ENCODE measurements at places on chromosomes 5 and 9.

- no peak for DNase-seq
Measured at GRCh38 chr9:76921165-76921564, 15.3 kb upstream of the PRUNE2 start.

DNA sequence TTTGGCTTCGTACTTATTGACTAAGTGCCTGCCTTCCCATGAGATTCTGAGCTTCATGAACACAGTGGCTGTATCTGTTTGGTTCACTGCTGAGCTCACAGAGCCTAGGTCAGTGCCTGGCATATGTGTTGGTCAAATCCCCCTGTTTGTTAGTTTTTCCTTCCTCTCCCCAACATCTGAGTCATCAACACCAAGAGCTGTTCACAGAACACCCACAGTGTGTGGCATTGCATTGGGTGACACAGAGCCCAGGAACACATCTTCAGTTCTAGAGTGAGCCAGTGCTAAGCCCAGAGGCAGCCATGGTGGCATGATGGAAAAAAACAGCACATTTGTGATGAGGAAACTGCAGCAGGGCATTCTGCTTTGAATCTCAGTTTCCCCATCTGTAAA, 294.6 kb downstream of the SEC61B start:
- DNase-seq: no peak

DNA sequence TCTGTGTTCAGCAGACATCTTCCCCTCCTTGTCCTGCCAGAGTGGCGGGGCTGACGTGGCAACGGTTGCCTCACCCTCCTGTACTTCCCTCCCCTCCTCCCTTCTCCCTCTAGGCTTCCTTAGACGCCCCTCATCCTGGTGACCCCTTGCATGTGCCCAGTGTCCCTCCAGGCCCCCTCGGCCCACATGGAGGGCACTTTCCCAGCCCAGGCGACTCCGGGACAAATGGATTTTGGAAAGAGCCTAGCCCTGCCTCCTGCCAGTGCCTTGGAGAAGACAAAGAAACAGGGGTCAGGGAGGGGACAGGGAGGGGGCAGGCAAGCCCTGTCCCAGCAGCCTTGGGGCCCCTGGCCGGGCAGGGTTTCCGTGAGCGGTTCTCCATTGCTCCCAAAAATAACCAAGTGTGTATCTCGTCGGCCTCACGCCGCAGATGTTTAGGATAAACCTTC, 38.3 kb upstream of the NEURL1B start:
- DNase-seq: no peak

DNA sequence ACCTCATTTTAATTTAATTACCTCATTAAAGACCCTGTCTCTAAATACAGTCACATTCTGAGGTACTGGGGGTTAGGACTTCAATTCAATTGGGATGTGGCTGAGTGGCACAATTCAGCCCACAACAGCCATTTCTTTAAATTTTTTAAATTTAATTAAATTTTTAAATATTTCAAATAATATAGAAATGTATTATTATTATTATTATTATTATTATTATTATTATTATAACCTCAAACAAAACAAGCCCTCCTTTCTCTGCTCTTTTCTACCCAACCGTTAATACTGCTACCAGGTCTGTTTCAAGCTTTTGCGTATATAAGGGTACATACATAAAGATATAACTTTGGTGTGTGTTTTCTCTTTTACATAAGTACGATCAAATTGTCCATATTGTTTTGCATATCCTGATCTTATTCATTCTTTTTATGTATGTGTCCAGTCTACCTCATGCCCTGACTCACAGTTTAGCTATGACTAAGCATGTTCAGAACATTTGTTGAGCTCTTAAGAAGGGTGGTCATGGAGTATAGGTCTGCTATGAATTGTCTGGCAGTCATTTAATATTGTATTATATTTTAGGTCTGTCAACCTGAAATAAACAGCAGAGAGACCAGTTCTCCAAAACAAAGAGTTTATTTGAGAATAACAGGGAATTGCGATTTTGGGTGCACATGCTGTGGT, 16.1 kb upstream of the RAB14 start:
- no peak for DNase-seq

DNA sequence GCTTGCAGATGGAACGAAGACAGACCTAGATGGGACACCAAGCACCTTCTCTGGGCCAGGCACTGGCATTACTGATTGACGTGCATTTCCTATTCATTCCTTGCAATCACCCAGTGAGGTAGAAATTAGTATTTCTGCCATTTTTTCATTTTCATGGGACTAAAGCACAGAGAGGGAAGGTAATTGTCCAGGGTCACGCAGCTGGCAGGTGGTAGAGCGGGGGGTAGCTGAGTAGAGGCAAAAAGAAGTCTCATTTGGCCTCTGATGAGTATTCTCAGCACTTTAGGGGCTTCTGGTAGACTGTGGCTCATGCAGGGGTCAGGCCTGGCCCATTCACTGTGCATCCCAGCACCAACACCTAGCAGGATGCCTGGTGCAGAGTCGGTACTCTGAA, 19.5 kb upstream of the DUSP1 start:
- no peak for DNase-seq

- DNase-seq: no peak
Measured at GRCh38 chr5:2257326-2258244, 374.9 kb upstream of the IRX4 start.

- DNase-seq: no peak
Measured at GRCh38 chr9:81244631-81245030, 444.7 kb downstream of the TLE1 start.

- DNase-seq: no peak
Measured at GRCh38 chr5:135243556-135244285, 155.3 kb downstream of the MACROH2A1 start.

DNA sequence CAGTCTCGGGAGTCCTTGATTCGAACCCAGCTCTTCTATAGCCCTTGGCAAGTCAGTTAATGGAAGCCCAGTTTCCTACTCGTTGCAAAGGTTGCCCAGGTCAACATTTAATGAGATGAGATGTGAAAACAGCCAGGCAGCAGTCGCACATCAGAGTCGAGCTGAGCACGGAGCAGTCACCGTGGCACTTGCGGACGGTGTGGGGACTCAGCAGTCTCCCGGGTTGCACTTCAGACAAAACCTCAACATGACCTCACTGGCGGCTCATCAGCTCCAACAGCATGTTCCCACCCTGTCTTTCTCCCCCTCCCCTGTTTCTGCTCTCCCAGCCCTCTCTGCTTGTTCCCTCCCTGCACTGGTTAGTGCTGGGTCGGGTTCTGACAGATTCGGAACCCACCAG, 35.8 kb downstream of the UBE2QL1 start:
- no peak for DNase-seq

DNA sequence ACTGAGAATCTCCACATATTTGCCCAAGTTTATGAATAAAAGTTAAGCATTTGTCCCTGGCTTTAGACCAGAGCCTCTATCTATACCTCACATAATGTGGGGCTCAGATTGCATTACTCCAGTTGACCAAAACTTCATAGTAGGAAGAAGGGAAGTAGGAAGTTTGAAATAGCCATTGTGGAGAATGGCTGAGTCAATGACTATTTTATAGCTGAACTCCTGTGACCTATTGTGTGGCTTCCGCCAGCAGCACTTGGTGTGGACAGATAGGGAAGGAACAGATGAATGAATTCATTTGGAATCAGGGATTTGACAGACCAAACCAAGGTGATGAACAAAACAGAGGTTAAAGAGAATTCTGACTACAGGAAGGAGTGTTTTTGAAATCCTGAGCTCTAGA, 92.9 kb upstream of the LPAR1 start:
- no peak for DNase-seq

DNA sequence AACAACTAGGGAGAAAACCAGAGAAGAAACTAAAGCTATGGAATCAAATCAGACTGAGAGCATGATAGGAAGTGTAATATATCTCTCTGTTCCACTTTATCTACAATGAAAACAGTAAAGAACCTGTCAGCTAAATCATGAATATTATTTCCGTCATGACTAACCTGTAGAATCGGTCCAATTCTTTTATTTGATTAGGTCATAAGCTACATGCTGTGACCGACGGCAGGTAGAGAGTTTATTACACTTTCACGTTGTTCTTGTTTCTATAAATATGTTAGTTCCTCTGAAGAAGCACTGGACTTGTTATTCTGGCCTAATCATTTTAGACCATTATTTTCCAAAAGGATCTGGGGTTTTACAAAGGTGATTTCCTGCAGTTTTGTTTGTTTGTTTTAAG, 91.1 kb downstream of the DMRTA1 start:
- no peak for DNase-seq

- no peak for DNase-seq
Measured at GRCh38 chr5:56012281-56012963, 17.7 kb upstream of the IL6ST start.

- no peak for DNase-seq
Measured at GRCh38 chr5:28190011-28190410, 1151.6 kb upstream of the CDH9 start.

- no peak for DNase-seq
Measured at GRCh38 chr5:87300744-87301143, 33.1 kb downstream of the RASA1 start.

DNA sequence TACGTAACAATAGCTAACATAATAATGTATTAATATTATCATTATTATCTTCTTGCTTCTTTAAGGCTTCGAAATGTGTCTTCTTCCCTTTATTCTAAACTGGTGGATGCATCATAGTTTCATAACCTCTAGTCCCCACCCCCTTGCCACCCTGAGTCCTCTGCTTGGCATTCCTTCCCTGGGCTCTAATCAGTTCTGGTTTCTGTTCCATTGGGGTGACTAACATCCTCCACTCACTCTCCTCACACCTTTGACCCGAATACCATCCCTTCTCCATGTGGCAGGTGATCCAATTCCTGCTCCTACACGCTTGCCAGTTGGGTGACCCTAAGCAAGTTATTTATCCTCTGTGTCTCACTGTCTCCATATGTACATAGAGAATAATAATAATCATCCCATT, 286.1 kb downstream of the TRPM3 start:
- DNase-seq: no peak

- DNase-seq: no peak
Measured at GRCh38 chr5:53100606-53101005, 9.0 kb downstream of the MOCS2 start.

- no peak for DNase-seq
Measured at GRCh38 chr5:162512935-162513565, 445.5 kb downstream of the GABRG2 start.

GRCh38 chr9:414595-414994, 199.9 kb downstream of the DOCK8 start:
- no peak for DNase-seq

DNA sequence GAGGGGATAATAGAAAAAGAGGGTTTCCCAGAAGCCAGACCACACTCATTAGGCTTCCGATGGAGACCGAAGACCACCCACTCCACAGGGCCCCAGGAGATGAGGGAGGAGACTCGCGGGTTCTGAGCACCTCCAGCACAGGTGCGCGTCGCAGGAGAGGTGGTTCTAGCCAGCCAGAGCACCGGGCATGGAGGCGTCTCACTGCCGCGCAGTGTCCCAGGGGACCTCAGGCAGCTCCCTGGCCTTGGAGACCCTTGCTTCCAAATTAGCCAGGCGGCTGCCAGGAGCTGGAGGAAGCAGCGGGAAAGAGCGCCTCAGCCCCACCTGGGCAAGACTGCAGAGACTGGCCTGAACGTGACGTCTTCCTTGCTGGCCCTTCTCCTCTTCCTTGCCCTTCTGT, 115.4 kb upstream of the FBXL7 start:
- DNase-seq: no peak

DNA sequence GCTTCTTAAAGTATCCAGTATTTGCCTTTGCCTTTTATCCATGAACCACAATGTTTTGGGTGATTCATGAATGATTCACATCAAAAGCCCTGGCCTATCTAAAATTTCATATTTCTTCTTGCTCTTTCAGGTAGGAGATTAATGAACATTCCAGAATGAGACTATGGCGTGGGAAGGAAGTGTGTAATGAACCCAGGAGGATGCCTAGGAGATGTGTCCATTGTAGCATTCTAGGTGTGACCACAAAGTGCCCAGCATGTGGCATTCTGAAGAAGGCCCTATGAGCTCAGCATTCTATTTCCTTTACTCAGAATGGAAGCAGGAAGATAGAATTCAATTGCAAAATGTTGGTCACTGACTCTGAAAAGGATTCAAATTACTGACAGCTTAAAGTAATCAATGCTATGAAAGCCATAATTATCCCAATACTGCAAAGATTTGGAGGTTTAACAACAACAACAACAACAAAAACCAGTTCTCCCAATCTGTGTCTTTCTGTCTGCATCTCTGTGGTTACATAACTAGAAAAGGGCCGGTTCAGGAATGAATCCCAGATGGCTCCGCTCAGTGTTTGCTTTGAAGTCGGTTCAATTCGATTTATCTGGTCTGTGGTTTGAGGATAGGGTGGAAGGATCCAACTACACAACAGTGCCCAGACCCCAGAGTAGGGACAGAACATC, 126.7 kb downstream of the FOXD1 start:
- DNase-seq: no peak

GRCh38 chr5:139669662-139670368, 21.7 kb downstream of the CXXC5 start:
- no peak for DNase-seq

GRCh38 chr5:50967009-50967562, 300.6 kb downstream of the PARP8 start:
- DNase-seq: no peak

DNA sequence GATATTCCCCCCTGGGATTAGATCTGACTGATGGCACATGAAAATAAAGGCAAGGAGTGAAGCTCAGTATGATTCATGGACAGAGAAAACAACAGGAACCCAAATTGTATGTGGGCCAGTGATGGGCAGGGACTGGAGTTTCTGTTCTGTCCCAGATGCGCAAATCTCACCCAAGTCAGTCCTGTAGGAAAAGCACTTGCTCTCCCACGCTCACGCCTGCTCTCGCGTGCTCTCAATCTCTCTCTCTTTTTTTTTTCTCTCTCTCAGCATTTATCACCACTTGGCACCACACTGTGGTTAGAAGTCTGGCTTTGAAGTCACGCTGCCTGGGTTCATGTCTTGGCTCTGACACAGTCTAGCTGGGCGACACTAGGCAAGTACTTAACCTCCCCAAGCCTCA, 106.5 kb upstream of the LRRTM2 start:
- DNase-seq: no peak

DNA sequence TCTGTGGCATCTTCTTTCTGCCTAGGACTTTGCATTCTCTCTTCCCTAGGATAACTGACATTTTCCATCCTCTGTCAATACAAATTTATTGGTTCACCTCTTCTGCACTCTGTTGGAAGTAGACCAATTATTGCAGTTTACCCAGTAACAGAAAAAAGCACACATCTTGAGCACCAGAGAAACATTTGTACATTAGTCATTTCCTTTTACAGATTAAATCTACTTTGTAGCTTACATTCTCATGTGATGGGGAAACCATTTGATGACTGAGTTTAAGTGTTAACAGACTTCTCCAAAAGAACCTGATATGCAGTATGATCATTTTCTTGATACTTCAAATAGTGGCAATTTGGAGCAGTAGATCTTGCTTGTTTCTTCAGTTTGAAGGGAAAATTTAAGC, 1098.8 kb downstream of the DTWD2 start:
- DNase-seq: peak; percentile 27

- peak; percentile 35 for DNase-seq
Measured at GRCh38 chr5:56616454-56617160, 198.7 kb upstream of the MAP3K1 start.

- no peak for DNase-seq
Measured at GRCh38 chr5:89292487-89292886, 409.5 kb upstream of the MEF2C start.

- DNase-seq: no peak
Measured at GRCh38 chr5:80825786-80826460, 134.2 kb upstream of the RASGRF2 start.

Data from T47D (cell line).